ENCODE measurements at places on chromosomes 7 and 10.
A peak's percentile ranks its signal among the peaks of the same experiment; 100 is the strongest.

DNA sequence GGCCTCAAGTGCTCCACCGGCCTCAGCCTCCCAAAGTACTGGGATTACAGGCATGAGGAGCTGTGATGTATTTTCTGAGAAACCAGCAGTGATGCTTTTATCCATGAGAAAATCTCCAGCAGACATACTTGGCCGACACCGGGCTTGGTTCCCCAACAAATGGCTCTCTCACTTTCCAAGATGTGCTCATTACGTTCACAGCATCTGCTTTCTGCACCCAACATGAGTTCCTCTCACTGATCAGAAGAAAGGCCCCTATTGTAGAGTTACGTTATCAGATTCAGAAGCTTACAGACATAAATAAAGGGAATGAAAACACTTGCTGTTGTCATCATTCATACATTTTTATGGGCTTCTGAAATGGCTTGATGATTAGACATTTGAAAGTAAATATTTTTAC is 95.0 kb downstream of the CALD1 start:
- DNase-seq = no peak

DNA sequence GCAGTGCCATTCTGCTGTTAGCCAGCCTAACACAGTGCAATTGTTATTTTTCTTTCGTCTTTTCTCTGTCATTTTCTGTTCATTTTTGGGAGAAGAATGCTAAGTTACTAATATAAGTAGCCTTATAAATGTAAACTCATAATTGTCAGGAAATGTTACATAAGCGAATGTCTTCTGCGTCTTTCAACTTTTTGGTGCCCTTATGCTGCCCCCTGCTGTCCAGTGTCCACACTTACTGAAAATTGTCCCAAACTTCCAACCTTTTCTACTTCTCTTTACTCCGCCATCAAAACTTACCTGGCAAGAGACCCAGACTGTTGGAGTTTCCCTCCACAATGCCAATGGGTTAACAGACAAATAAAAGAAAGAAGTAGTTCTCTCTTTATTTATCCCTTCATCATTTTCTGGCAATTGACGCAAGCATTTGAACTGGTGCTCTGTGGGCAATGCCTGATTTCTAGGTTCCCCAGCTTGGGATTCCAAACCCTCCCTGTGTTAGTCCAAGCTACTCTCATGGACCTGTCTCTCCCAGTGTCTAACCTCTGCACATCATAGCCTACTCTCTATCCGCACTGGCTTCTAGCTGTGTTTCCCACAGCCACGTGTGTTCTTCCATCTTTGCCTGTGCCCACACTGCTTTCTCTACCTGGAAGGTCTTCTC is 21.0 kb upstream of the EPC1 start:
- peak; percentile 87 for DNase-seq

- no peak for DNase-seq
These were observed 101.2 kb downstream of the GRID1 start for GRCh38 chr10:86265236-86265894.

DNA sequence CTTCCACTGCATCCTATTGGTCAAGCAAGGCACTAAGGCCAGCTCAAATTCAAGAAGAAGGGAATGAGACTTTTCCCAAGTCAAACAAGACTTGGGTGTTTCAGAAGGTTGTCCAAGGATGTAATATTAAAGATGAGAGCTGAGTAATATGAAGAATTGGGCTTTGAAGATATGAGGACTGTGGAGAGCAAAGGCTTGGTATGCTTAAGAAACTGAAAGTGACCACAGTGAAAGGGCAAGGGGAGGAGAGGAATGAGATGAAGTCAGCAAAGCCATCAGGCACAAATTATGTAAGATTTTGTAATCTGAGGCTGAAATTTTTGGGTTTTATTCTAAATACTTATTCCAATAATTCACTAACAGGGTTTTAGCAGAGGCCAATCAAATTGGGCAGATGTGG is 38.6 kb upstream of the NPY start:
- no peak for DNase-seq

- DNase-seq = no peak
These were observed 325.8 kb upstream of the MGMT start for GRCh38 chr10:129140921-129141885.

DNA sequence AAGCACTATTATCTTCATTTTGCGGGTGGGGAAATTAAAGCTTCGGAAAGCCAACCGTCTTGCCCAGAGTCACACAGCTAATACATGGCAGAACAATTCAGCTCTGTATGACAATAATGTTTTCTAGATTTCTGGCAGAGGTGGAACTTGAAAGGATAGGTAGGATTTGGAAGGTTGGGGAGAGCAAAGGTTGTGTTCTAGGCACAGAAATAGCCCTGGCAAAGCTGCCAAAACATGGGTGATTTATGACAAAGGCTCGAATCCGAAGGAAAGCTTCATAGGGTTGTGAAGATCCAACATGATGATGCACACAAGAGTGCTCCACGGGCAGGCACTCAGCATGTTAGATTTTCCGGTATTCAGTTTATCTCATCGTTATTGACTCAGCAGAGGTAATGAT is 19.2 kb downstream of the PDCD11 start:
- DNase-seq = no peak

- DNase-seq = no peak
These were observed 15.5 kb downstream of the WAPL start for GRCh38 chr10:86506062-86506461.

DNA sequence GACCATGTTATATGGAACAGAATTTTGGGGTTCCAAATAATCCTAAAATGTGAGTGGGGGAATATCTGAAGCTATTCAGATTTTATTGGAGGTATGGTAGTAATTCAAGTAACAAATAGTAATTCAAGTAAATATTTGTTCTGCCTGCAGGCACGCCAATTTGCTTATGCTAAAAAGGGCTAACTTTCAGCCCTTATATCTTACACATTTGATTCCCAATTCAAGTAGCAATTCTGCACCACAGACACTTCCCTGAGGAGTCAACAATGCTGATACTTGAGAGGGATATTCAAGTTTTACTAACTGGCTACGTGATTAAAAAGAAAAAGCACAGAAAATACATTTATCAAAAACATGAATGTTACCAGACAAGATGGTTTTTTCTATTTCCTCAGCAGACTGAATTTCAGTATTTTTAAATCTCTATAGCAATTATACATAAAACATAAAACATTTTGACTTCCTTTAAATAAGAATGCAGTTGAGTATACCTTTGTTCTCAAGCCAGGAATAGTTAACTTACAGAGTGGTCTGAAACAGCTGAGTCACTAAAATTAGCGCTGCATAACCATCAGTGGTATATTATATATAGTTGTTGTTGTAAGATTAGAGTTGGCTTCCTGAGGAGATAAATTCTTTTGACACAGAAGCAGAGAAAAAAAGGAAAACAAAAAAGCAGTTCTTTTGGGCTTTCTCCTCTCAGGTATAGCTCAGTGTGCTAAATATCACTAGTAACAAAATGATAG is 33.9 kb downstream of the MTPN start:
- DNase-seq = no peak

GRCh38 chr7:389911-390601 is 100.1 kb downstream of the FOXL3 start:
- peak; percentile 3 for DNase-seq

DNA sequence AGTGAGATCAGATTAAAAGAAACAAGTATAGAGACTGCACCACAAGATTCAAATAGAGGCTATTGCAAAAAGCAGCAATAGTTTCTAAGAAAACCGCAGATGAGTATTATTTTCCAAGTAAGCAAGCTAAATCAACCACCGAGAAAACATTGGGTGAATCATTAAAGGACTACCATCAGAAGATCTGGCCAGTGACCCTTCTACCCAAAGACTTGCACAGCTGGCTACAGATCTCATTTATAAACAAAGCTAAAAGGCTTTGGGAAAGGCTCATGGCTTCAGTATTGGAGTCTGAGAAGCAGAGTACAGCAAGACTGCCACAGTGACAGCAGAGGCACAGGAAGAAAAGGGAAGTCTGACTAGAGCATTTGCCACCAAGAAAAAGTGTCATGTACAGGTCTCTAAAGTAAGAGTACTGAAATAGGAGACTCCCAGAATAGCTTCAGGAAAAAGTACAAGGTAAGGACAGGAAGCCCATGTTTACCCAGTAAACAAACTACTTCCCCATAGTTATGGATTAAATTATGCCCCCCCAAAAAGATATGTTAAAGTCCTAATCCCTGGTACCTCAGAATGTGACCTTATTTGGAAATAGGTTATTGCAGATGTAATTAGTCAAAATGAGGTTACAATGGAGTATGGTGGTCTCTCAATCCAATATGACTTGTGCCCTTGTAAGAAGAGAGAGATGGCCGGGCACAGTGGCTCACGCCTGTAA is 19.0 kb downstream of the STEAP1 start:
- no peak for DNase-seq

DNA sequence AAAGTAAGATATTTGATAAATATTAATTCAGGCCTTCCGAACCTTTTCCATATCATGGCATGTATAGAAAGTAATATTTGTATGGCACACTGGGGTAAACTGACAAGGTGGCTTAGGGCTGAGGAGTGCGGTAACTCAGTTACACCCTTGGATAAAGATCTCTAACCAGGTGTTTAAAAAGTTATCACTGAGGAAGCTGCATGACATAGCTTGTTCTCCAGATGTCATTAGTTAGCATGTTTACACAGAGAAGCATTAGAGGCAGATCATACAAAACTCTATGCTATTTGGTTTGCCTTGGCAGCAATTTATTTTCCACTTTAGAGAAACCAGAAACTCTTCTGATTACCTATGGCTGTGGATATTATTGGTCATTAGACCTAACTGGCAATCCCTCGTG is 118.2 kb downstream of the ST7 start:
- DNase-seq = no peak

DNA sequence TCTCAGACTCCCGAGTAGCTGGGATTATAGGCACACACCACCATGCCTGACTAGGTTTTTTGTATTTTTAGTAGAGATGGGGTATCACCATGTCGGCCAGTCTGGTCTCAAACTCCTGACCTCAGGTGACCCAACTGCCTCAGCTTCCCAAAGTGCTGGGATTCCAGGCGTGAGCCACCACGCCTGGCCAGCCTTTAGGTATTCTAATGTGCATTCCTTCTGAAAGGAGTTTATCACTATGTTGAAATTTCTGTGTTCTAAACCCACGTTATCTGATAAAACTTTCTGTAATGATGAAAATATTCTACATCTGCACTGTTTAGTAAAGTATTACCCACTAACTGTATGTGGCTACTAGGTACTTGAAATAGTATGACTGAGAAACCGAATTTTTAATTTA is 110.6 kb upstream of the IMMP2L start:
- DNase-seq = no peak

DNA sequence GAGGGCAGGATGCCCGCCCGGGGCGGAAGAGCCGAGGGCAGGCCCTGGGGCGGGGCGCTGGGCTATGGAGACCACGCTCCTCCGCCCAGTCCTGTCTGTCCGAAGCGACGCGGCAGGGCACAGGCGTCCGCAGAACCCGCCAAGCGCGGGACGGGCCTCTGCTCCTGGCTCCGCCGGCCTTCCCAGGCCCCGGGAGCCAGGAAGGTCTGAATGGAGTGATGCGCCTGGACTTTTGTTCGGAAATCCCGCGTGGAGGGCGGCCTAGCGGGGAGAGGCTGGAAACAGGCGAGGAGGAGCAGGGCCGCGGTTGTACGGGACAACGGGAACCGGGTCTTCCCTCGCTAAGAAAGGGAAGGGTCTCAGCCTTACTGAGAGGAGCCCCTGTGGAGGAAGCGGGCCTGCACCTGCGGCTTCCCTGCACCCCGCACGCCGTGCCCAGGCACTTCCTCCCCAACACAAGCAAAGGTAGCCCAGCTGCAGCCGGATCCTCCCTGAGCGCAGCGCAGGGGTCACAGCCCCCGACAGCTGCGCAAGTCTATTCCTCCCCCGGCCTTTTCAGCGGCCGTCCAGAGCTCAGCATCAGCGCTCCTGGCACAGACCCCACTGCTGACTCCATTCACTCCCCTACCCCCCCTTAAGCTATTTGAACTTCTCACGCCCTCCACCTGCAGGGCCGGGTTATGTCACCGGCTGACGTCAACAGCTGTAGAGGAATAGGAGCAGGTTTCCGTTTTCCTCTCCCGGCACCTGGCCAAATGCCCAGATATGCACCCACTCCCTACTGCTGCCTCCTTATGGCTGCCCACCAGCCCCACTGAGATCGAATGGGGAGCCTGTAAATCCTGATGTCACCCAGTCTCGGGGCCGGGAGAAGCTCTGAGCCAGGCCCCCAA is 143.2 kb upstream of the RET start:
- no peak for DNase-seq

DNA sequence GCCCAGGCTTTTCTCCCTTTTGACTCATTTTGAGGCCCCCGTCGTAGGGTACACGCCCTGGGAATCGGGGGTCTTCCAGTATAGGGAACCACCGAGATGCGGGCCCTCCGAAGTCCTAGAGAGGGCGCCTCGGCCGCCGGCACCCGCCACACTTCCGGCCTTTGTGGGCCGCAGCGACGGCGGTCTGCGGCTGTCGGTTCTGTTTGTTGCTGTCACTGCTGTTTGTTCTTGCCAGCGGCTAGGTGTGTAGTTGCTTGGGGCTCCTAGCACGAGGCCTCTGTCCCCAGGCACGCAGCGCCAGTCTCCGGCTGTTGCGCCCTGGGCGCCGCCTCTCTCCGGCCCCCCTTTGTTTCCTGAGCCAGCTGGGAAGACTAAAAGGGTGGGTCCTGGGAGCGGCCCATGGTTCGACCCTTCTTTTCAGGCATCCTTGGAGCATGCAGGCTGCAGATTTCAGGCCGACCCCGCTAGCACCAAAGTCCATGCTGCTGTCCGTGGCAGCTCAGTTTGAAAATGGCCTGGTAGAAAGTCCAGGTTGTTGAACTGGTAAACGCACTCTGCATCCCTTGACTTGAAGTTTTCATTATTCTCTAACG is 17.8 kb upstream of the ZKSCAN1 start:
- DNase-seq = peak; percentile 69

DNA sequence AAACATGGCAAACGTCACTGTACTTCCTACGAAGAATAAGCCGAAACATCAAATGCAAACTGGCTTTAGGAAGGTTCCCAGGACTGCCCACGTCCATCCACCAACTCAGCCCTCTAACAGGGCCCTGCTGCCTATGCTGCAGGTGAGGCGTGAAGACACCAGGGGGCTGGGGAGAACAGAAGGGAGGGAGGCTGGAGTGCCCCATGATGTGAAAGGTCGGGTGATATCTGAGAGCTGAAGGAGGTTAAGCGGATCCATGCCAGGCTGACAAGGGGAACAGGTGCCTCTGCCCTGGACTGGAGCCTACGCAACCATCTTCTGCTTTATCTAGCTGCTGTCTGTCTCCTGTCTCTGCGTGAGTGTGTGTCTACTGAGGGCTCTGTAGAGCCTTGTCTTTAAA is 40.2 kb upstream of the ATP6V0A4 start:
- no peak for DNase-seq

DNA sequence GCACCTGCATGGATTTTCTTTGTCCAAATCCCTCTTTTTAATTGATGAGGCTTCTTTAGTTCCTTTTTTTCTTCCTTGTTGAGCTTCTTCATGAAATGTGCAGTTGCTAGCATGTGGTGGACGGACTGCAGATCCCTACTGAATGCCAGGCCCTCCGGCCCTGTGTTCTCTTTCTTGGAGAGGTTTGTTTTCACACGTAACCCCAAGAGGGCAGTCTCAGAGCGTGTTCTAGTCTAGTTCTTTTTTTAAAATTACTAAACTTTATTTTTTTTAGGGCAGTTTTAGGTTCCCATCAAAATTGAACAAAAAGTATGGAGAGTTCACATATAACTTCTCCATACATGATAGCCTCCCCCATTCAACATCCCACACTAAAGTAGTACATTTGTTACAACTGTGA is 190.0 kb downstream of the CFTR start:
- no peak for DNase-seq

- DNase-seq = no peak
These were observed 1.8 kb downstream of the KLLN start for GRCh38 chr10:87861566-87861952.

All from CD8-positive, alpha-beta T cell (primary cell).